ENCODE measurements at places on chromosomes 5 and 9.
A peak's percentile ranks its signal among the peaks of the same experiment; 100 is the strongest.

DNA sequence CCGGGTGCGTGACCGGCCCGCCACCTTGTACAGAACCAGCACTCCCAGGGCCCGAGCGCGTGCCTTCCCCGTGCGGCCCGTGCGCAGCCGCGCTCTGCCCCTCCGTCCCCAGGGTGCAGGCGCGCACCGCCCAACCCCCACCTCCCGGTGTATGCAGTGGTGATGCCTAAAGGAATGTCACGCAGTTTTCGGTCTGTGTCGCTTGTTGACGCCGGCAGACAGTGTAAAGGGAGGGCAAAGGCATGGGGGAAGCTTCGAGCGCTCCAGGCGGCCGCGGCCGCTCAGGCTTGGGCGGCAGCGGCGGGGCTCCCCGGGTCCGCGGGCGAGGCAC, 1.3 kb downstream of the LRRC26 start:
- no peak for DNase-seq

- DNase-seq, result peak; percentile 31
Measured at GRCh38 chr9:132143359-132143758, 18.5 kb upstream of the NTNG2 start.

- no peak for DNase-seq
Measured at GRCh38 chr9:120435091-120435490, 144.9 kb downstream of the CDK5RAP2 start.

- peak; percentile 34 for DNase-seq
Measured at GRCh38 chr5:14342306-14342705, 199.2 kb downstream of the TRIO start.

- DNase-seq, result no peak
Measured at GRCh38 chr5:139971202-139971725, 71.8 kb downstream of the NRG2 start.

- no peak for DNase-seq
Measured at GRCh38 chr9:88587885-88588649, 53.1 kb downstream of the NXNL2 start.

GRCh38 chr5:76041863-76042262, 41.3 kb upstream of the SV2C start:
- peak; percentile 5 for DNase-seq

DNA sequence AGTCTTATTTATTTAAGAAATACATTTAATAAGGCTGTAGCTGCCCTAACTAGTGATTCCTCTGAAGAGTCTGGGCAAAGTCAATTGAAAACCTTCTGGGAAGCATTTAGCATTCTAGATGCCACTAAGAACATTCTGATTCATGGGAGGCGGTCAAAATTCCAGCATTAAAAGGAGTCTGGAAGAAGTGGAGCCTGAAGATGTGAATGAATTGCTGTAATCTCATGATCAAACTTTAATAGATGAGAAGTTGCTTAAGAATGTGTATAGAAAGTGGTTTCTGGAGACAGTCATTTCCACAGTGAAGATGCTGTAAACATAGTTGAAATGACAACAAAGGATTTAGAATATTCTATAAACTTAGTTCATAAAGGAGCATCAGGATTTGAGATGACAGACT, 61.4 kb downstream of the WDR41 start:
- peak; percentile 11 for DNase-seq

- DNase-seq, result peak; percentile 74
Measured at GRCh38 chr9:129166623-129167557, 11.2 kb downstream of the IER5L start.

GRCh38 chr5:33701951-33702350, 189.8 kb downstream of the ADAMTS12 start:
- no peak for DNase-seq

DNA sequence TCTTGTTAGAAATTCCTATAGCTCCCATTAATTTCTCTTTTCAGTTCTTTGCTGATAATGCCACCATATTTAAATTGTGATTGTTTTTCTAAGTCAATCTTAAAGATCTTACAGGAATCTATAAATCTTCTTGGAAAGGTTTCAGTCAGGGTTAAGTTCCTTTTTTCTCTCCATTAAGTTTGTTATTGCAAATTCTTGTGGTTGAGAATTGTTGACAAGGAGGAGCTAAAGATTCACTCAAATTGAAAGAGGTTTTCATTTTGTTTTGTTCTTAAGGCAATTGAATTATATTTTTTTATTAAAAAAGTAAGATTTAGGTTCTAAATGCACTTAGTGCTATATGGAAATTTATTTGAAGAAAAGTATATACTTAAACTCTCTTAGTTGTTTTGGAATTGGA, 213.4 kb downstream of the PRR16 start:
- no peak for DNase-seq

GRCh38 chr9:33952066-33952465, 96.6 kb downstream of the UBAP2 start:
- no peak for DNase-seq

- DNase-seq, result no peak
Measured at GRCh38 chr5:59319250-59319649, 574.3 kb downstream of the PDE4D start.
